ENCODE measurements at places on chromosomes 7 and 10. TPM values are rescaled to one million over a fixed set of nuclear protein-coding genes. Genes with fewer than 3 reads are reported as not detected.

The LRRC18 gene
- not detected for total RNA-seq

The TFPI2 gene
- not detected for total RNA-seq

The LUC7L2 gene
- 194 TPM for total RNA-seq

The DHTKD1 gene
- 5.1 TPM for total RNA-seq

The CUBN gene
- 9.2 TPM for total RNA-seq

The XRCC2 gene
- 0.25 TPM for total RNA-seq

The FAM25C gene
- not detected for total RNA-seq

The HECW1 gene
- total RNA-seq: not detected

The LRRN3 gene
- total RNA-seq: 6.0 TPM

The EN2 gene
- not detected for total RNA-seq

The TLL2 gene
- not detected for total RNA-seq

The CPVL gene
- total RNA-seq: 4.5 TPM

The ACTL6B gene
- not detected for total RNA-seq

The ASZ1 gene
- total RNA-seq: not detected

The CFTR gene
- not detected for total RNA-seq

The ABLIM1 gene
- total RNA-seq: 224 TPM

The GRID2IP gene
- total RNA-seq: 0.39 TPM

The CALCR gene
- not detected for total RNA-seq

The FAM221A gene
- total RNA-seq: 1.8 TPM

The DMBT1 gene
- total RNA-seq: not detected

The CNNM1 gene
- 0.16 TPM for total RNA-seq

The ACTA2 gene
- total RNA-seq: 2.1 TPM

The PHKG1 gene
- total RNA-seq: 9.7 TPM

The ANKRD2 gene
- total RNA-seq: not detected

The RPS24 gene
- total RNA-seq: 1,812 TPM

The DOCK1 gene
- total RNA-seq: not detected

The TRIM50 gene
- total RNA-seq: not detected

The GIMAP6 gene
- total RNA-seq: 14.3 TPM

The SLC26A5 gene
- total RNA-seq: not detected

The GALNT17 gene
- total RNA-seq: not detected

The CALHM1 gene
- total RNA-seq: not detected

The C7orf33 gene
- total RNA-seq: not detected

The DNAJB9 gene
- total RNA-seq: 66.5 TPM

The LBX1 gene
- total RNA-seq: not detected

The PNLIPRP2 gene
- not detected for total RNA-seq

The CALN1 gene
- 0.06 TPM for total RNA-seq

The ABCB1 gene
- 10.6 TPM for total RNA-seq

The C10orf62 gene
- not detected for total RNA-seq

The AQP1 gene
- total RNA-seq: 0.22 TPM
